ENCODE measurements at places on chromosomes 6 and 20.

GRCh38 chr6:3795836-3796718 is 44.6 kb upstream of the PXDC1 start:
- no peak for DNase-seq

DNA sequence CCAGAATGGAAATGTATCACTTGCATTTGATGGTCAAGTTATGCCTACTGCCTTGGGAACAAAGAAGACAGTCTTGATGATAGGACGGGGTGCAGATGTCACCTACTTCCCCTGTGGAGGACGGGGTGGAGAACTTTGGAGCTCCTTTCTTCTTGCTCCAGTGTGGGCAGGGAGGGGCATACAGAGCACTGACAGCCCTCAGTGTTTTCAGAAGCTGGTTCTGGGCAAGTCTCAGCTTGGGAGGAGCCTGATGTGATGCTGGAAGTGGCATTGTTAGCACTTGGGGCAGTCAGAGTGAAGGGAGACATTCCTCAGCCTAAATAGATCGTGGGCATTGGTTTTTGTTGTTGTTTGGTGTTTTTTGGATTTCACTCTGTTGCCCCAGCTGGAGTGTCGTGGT is 59.7 kb downstream of the SYNJ2 start:
- DNase-seq: no peak

- DNase-seq: no peak
Measured at GRCh38 chr6:166284640-166285039, 23.6 kb downstream of the PRR18 start.

GRCh38 chr6:157173776-157174175 is 149.5 kb downstream of the TMEM242 start:
- no peak for DNase-seq

- no peak for DNase-seq
Measured at GRCh38 chr20:15100506-15101160, 763.2 kb upstream of the FLRT3 start.

- no peak for DNase-seq
Measured at GRCh38 chr6:66418906-66419305, 711.9 kb upstream of the EYS start.

DNA sequence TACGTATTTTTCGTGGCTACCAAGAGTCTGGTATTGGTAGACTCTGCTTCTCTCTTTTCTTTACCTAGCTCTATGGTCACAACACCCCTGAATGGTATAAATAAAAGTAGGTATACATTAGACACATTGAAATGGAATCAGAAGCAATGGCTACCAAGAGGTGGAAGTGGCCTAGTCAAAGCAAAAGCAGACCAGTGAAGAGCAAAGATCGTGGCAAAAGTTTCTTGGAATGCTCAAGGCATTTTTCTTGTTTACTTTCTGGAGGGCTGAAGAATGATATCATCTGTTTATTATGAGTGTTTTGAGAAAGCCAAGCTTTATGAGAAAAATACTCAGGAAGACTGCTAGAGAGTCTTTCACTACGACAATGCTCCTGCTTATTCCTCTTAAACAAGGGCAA is 28.6 kb upstream of the MOCS1 start:
- no peak for DNase-seq

DNA sequence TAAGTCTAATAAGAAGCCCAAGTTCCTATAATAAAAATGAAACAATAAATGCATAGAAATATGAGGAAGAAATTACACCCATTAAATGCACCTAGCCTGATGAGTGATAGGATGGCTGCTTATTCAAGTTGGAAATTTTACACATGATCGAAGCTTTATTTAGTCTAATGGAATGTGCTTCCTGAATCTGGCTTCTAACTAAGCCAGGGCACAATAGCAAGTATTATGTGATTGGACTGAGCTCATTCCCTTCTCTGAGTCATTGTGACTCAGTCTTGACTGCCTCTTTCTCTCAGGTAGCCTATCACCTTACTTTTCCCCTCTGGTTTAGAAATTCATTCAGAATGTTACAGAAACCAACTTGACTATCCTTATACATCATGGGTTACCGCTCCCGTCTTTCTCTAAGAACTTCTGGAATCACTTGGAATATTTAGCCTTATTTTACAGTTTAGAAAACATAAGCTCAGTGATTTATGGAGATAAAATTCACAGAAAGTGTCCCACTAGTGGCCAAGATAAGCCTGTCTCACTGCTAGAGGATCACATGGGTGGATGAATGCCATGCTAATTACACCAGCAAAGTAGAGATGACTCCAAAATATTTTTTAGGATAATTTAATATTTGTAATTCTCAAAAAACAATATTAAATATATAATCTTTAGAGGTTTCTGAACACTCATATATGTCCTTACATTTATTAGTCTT is 505.3 kb upstream of the JAG1 start:
- no peak for DNase-seq

GRCh38 chr6:4567141-4567540 is 209.1 kb upstream of the CDYL start:
- DNase-seq: no peak

DNA sequence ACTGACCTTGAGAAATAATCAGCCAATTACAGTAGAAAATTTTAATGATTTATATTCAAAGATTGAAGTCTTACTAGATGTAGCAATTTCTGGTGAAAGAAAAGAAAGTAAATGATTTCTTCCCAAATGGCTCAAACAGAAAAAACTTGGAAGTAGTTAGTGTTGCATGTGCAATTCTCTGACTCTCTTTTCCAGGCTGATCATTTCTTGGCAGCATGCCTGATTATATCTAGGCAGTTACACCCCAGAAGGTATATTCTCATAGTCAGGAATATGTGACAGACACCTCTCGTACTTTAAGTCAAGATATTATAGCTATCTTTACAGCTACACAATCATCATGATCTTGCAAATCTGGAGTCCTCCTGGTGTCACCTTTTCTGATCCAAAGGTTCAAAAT is 122.9 kb downstream of the PDE7B start:
- no peak for DNase-seq

GRCh38 chr6:168871642-168872315 is 381.9 kb downstream of the THBS2 start:
- no peak for DNase-seq

DNA sequence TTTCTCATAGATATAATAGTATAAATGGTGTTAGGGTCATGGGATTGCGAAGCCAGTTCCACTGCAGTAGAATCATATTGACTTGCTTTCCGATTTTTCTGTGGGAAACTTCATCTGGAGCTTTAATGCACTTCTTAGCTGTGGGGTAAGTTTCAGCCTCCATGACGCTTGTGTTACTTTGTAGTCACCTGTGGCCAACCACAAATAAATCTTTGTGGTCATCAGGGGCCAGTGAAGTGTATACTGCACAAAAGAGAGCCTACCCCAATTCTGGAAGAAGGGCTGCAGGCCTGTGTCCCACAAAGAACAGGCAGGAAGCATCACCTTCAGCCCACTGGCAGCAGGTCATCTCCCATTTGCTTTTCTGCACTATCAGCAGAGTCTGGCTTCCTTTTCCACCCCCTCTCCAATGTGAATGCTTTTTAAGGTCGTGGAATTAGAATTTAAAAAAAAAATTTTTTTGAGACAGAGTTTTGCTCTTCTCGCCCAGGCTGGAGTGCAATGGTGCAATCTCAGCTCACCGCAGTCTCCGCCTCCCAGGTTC is 32.0 kb downstream of the MTHFD1L start:
- DNase-seq: no peak

DNA sequence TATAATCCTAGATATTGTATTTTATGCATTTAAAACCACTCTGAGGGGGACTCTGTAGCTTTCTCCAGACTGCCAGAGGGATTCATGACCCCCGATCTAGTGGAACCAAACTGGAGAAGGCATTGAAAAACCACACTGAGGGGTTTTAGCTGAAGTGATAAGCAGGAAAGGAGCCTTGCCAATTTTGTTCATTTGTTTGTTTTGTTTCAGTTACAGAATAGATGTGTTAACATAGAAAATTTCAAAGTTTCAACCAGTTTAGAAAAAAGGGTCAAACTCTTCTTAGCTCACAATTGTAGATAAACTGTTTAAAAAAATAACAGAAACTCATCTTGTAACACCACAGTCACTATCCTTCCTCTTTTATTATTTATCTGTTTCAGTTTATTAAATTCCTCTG is 19.8 kb downstream of the TAB2 start:
- no peak for DNase-seq

DNA sequence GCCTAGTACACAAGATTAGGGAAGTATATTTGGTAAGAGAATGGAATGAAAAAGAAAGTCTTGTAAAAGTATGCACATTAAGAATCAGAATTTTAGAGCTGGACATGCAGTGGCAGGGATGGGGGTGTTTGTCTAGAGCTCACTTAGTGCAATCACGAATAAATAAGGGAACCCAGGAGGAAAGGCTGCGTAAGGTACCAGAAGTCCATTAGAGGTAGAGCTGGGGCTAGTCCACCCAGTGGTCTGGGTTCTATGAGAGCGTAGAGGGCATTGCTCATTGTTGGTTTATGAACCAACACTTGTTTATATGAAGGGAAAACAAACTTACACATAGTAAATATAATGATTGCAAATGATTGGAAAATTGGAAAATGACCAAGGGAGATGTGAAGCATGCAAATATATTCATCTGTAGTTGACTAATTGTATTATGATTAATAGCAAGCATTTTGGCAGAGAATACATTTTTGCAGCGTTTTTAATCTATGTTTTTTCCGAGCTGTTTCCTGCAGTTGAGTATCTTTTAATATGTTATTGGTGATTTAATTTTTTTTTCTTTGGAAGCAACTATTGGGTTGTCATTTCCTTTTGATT is 3.2 kb downstream of the CDC40 start:
- no peak for DNase-seq

DNA sequence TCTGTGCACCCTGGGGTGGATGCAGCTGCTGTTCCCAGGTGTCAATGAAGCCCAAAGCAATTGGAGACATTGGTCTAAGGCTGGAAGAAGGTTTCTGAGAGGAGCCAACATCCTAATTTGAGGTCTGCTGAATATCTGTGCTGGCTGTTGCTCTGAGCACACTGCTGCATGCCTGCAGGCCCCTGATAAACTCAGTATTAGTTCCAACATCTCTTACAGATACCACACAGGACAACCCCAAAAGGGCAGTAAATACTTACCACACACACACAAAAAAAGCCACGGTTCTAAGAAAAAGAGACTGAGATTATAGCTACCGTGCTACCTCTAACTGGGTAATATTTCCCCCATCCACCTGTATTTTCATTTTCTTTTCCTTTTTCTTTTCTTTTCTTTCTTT is 164.3 kb upstream of the SOX4 start:
- no peak for DNase-seq

GRCh38 chr20:2756056-2756611 is 44.3 kb downstream of the CPXM1 start:
- no peak for DNase-seq

- no peak for DNase-seq
Measured at GRCh38 chr6:148761527-148762011, 14.7 kb downstream of the UST start.

DNA sequence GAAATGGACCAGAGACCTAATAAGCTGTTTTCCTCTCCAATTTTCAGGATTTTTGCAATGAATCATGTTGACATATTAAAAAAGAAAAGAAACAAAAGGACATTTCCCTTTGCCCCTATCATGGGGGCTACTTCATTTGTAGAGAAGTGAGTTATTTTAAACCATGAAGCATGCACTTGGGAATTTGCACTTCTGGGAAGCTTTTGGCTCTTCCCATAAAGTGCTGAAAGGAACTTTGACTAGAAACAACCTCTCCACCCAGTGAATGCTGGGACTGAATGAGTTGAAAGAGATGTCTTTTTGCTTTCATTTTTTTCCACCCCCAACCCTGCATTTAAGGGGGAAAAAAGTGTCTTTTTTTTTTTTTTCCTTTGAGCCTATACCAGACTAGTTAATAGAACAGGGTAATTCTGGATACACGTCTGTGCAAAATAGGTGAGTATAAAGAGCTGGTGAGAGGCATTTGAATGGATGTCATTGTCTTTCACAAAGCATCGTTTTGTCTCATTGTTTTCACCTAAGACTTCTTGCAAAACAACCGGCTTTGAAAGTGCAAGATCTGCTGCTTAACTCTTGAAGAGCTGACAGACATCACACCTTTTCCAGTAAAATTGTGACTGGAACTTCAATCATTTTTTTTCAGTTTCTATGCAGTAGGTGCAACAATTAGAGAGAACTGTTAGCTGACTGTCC is 138.7 kb upstream of the BACH2 start:
- no peak for DNase-seq

- no peak for DNase-seq
Measured at GRCh38 chr6:90387383-90387775, 90.7 kb upstream of the BACH2 start.

DNA sequence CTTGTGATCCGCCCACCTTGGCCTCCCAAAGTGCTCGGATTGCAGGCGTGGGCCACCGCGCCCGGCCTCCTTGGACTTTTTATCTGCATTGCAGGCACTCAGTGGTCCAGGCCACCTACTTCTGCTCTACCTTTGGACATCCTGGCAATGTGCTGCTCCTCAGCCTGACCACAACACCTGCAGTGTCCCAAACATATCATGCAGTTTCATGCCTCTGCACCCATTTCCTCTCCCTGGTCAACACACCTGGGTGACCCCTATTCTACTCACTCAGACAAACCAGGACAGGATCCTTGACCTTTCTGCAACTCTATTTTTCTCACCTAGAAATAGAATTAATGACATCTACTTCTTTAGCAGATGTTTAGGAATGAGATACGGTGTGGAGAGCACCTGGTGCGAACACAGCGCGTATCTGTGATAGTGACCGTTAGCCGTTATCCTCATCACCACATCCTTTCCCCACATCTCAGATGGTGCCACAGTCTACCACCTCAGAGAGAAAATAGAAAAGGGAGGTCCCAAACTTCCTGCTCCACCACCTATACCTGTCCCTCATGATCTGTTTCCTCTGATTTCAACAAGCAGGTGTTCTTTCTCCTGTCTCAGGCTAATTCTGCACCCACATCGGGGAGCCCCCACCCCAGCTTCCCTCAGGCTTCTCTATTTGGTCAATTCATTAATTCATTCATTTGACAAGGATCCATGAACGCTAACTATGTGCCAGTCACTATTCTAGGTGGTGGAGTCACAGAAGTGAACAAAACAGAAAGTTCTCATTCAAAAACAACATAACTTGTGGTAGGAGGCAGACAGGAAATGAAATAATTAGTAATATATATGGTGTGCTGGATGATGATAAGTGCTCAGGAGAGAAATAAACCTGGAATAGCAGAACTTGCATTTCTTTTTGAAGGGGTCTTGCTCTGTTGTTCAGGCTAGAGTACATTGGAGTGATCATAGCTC is 4.3 kb upstream of the BTN3A2 start:
- no peak for DNase-seq

DNA sequence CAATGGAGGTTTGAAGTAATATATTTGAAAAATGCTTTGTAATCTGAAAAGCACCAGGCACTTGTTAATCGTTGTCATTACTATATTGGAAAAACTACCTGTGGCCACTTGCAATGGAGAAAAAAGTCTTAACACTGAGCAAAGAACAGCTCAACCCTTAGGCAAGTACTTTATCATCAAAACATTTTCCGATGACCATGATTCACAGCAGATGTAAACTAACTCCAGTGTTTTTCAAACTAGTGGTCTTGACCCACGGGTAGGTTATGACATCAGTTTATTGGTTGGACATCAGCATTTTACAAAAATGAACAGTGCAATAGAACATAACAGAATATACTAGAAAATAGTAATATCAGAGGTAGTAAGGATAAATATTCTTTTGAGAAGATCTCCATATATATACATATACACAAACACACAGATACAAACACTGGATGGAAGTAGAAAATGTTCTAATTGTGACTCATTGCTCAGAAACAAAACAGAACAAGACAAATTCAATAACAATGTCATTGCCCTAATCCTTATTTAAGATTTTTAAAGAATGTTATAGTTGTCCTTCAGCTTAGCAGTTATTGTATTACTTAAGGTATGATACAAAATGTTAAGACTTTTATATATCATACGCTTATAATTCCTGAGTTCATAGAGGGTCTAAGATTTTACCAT is 123.0 kb downstream of the PLCB1 start:
- DNase-seq: no peak

- no peak for DNase-seq
Measured at GRCh38 chr6:156590482-156590881, 186.7 kb upstream of the ARID1B start.
